ENCODE measurements at places on chromosomes 5 and 9.

- DNase-seq: no peak
Observed at GRCh38 chr5:1975406-1975715, 92.6 kb upstream of the IRX4 start.

GRCh38 chr5:149939546-149939945, 5.0 kb downstream of the PDE6A start:
- no peak for DNase-seq

- DNase-seq: no peak
Observed at GRCh38 chr9:92639124-92639523, 30.8 kb downstream of the IPPK start.

DNA sequence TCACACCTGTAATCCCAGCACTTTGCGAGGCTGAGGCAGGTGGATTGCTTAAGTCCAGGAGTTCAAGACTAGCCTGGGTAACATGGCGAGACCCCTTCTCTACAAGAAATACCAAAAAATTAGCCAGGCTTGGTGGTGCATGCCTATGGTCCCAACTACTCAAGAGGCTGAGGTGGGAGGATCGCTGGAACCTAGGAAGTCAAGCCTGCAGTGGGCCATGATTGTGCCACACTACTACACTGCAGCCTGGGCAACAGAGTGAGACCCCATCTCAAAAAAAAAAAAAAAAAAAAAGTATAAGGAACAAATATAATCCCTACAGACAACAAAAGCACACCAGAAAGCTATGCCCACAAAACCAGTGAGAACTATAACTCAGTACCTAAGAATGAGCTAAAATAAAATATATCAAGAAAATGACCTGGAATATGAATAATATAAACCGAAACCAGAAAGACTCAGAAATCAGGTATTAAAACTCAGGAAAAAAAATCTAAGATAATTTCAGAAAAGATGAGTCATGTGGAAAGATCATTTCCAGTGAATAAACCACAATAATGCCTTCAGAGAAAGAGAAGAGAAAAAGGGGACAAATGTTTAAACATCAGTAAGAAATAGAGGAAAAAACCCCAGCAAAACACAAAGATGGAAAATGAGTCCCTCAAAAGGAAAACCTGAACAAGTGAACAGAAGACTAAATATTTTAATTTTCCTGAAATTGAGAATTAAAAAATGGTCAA, 57.4 kb downstream of the GOLPH3 start:
- DNase-seq: no peak

- no peak for DNase-seq
Observed at GRCh38 chr5:61000887-61001286, 55.9 kb downstream of the NDUFAF2 start.

GRCh38 chr9:13431692-13432091, 152.2 kb upstream of the MPDZ start:
- no peak for DNase-seq

- DNase-seq: no peak
Observed at GRCh38 chr5:79774171-79774854, 84.7 kb downstream of the CMYA5 start.

DNA sequence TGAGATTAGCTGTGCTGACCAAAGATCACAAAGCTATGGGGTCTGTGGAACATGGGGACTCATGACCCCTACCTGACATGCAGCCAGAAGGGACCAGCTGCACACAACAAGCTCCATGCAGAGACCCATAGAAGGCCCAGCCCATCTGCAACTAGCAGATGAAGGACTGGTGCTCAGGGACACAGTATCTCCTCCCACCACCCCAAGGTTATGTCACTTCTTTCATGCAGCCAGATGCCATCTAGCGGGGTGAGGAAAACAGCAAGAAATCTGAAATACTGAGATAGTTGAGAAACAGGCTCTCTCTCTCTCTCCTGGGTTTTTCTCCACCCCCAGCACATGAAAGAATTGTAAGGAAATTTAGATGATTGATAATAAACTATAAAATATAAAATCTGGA, 161.3 kb upstream of the DAPK1 start:
- DNase-seq: no peak

DNA sequence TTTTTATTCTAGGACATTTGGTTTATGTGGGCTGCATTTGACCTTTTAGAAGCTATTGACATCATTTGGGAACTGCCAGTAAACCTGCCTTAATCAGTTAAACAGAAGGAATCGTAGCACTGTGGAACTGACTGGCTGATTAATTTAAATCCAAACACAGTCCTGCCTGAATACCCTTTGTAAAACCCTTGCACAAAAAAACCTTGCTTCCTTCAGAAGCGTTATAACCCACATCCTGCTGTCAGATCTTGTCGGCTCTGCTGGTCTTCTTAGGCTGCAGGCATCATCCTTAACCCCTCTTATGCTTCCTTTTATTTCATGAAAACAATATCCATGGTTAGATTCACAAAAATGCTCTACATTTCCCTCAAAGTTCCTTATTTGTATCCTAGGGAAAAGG, 46.3 kb downstream of the PAM start:
- DNase-seq: no peak

DNA sequence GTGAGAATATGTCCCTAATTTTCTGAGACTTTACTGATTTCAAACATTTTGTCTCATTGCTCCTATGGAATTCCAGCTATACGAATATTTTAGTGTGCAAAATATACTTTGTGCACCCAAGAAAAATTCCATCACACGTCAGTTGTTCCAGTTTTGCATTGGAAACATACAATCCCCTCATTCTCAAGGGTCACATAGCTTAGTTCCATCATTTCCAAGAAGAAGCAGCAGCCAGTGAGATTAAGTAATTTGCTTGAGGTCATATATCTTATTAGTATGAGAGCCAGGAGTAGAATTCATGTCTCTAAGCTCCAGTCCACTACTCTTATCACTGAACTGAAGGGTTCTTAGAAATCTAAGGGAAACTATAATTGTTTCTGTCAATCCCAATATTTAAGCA, 746.7 kb upstream of the C9orf72 start:
- no peak for DNase-seq

GRCh38 chr9:137087409-137087925, 682 bp downstream of the MAN1B1 start:
- DNase-seq: no peak

DNA sequence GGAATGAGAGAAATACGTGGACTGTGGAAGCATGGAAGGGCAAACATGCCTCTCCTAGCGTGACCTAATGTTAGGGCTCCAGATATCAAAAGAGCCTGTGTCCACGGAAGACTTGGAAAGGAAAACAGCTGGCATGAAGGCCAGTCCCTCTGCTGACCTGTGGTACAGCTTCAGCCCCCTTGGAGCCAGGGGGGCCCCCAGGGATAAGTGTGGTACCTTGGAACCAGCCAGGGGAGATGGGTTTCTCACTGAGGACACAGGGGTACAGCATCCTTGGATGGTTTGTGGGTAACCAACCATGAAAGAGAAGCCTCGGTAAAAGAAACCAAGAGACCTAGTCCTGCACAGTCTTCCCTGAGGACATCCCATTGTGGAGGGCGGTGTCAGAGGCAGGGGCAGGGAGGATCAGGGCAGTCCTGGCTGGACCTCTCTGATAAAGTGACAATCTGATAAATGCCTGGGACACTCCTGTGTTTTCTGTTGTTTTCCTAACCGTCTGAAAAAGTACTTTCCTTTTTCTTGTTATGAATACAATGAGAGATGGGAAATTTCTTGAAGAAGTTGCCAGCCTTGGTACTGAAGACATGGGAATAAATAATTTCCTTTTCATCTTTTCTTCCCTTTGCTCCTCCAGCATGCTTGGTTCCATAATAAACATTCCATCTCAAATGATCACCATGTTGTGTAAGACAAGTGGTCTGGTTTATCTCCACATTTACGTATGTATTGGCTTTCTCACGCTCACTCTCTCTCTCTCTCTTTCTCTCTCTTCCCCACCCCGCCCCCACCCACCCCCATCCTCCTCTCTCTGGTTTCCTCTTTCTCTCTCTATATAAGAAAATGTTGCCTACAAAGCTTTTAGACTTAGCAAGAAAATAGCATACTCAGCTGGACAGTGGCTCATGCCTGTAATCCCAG, 102.1 kb downstream of the SUSD1 start:
- DNase-seq: no peak

GRCh38 chr5:143433670-143434069, 30.2 kb upstream of the NR3C1 start:
- no peak for DNase-seq

DNA sequence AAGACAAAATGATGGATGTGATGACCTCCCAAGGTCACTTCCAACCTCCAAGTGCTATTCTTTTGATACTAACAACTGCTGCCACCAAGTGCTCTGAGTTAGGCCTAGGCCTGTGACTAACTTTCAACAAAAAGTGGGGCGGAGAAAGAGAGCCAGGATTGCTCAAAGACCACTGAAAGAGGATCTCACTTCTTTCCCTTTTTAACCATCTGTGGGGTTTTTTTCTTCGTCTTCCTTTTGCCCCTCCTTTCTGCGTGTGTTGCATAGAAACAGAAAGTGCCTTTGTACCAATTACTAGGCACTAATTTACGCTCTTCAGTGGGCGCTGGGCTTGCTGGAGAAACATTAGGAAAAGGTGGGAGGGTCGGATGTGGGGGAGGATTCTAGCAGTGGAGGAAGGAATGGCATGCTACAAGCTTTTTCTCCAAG, 8.0 kb downstream of the KLF9 start:
- no peak for DNase-seq

DNA sequence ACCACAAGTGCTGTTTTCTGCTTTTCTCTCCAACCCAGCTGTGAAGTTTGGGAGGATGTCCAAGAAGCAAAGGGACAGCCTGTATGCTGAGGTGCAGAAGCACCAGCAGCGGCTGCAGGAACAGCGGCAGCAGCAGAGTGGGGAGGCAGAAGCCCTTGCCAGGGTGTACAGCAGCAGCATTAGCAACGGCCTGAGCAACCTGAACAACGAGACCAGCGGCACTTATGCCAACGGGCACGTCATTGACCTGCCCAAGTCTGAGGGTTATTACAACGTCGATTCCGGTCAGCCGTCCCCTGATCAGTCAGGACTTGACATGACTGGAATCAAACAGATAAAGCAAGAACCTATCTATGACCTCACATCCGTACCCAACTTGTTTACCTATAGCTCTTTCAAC, 145.2 kb downstream of the RORB start:
- no peak for DNase-seq

DNA sequence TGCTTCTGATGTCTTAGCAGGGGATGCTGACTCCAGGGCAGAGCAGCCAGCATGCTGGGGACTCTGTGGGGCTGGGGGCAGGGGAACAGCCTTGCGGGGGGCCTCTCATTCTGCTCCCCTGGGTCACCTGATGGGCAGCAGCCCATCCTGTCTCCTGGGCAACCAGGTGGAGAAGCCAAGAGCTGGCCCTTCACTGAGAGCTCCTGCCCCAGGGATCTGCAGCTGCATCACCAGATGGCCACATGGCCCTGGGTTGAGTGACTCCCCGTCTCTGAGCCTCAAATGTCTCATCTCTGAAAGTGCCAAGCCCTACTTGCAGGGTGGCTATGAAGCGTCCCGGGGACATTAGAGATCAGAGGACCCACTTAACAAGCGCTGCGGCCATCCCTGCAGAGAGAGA, 49.1 kb downstream of the LRSAM1 start:
- DNase-seq: no peak

DNA sequence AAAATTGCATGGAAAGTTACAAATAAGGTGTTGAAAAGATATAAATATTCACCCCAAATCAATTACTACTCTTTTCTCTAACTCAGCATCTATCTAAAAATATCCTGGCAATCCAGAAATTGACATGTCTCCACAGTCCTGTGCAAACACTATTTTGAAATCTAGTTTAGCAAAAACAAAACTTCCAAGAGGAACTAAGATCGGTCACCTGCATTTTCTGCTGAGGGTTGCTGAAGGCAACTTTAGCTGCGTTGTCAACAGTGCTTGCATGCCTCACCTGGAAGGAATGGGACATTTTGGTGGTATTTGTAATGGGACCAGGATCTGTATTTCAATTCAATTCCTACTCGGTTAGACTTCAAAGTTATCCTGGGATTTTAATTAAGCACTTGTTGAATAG, 398.3 kb downstream of the NTRK2 start:
- DNase-seq: no peak

DNA sequence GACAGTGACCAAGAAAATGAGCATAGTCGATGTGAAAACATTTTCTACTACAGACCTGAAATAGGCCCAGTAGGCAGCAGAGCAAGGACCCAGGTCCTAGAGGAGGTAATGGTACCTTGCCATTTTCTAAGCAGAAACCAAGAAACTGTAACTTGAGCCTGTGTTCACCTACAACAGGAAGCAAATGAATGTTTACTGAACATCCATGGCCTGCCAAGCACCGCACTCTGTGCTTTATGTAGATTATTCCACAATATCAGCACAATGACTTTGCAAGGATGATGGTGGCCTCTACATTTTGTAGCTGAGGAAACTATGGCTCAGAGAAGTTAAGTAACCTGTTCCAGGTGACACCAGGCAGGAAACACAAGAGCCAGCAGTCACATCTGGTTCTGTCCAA, 215.3 kb downstream of the SPOCK1 start:
- no peak for DNase-seq

DNA sequence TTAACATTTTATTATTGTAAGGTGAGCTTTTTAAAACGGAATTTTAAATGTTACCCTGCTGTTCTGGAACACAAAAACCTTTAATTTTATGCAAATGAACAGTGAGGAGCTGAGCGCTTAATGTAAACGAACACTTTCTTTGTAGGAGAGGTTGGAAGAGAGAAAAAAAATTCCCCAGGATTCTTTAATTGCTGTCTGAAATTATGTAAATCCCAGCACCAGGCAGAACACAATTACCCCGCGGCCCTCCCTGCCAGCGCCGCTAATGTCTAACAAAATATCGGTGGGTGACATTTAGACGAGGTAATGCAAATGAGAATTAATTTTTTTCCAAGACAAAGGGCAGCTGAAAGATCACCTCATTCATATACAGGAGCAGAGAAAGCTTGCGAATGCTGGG, 143.4 kb upstream of the MVB12B start:
- no peak for DNase-seq

GRCh38 chr9:124869986-124870560, 8.1 kb downstream of the ARPC5L start:
- no peak for DNase-seq

DNA sequence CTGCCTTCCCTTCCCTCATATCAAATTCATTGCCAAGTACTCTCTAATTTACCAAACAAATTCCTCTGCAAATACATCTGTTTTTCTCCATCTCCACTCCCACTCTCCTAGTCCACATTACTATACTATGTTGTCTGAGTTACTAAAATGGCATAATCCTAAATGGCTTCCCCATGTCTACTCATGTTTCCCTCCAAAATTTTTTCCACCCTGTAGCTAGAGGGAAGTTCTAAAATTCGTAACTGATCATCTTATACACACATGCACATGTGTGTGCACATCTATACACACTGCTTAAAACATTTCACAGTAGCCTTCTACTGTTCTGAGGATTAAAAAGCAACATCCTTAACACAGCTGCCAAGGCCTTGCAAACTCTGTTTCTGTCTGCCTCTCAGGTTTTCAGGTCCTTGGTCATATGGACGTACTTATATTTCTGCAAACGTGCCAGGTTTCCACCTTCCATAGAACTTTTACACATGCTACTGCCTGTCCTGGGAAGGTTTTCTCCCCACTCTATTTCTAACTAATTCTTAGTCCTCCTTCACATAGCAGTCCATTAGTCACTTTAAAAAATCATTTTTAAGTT, 140.6 kb downstream of the LURAP1L start:
- no peak for DNase-seq
